ENCODE measurements at places on chromosomes 1 and 21.

GRCh38 chr1:37338658-37339057 lies 135.7 kb upstream of the ZC3H12A start:
- no peak for DNase-seq

DNA sequence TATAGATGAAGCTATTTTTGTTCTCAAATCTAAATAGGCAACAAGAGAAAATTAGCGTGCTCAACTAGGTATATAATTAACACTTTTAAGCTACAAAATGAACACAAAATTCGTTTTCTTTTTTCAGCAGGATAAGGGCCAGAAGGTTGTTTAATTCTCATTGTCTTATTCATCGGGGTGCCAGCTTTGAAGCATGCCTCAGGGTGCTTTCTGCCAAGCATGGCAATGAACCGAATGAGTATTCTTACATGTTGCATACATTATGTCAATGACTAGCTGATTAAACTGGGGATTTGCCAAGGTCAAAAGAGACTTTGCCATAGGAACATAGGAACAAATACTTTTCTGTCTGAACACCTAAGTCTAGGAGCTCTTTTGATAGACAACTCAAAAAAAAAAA lies 102.0 kb upstream of the MAP1LC3C start:
- DNase-seq, result no peak

DNA sequence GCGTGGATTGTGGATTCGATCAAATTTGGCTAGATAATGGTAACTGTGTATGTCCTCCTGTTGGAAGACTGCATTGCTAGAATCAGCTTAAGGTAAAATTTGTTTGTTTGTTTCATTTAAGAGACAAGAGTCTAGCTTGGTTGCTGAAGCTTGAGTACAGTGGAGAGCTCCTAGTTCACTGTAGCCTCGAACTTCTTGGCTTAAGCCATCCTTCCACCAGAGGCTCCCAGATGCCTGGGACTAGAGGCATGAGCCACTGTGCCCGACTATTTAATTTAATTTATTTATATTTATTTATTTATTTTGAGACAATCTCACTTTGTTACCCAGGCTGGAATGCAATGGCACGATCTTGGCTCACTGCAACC lies 1.5 kb downstream of the PHACTR4 start:
- no peak for DNase-seq

DNA sequence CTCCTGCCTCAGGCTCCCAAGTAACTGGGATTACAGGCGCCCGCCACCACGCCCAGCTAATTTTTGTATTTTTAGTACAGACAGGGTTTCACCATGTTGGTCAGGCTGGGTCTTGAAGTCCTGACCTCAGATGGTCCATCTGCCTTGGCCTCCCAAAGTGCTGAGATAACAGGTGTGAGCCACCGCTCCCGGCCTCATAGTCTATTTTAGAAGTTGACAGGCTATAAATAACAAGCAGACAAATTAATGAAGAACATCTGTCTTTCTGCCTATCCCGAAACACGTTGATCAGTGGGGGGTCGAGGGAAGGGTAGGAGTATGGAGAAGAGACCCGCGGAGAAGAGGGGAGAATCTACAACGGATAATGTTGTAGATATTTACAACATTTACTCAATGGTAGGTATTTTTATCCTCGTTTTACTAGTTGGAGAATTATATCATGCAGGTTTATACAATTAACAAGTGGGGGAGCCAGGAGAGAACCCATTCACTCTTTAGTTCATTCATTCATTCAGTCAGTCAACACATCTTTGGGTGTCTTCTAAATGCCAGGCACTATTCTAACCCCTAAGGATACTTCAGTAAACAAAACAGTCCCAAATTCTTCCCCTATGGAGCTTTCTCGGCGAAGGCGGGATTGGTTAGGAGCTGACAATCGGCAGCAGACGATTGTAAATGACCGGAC lies 497 bp upstream of the IFNAR2 start:
- no peak for DNase-seq

DNA sequence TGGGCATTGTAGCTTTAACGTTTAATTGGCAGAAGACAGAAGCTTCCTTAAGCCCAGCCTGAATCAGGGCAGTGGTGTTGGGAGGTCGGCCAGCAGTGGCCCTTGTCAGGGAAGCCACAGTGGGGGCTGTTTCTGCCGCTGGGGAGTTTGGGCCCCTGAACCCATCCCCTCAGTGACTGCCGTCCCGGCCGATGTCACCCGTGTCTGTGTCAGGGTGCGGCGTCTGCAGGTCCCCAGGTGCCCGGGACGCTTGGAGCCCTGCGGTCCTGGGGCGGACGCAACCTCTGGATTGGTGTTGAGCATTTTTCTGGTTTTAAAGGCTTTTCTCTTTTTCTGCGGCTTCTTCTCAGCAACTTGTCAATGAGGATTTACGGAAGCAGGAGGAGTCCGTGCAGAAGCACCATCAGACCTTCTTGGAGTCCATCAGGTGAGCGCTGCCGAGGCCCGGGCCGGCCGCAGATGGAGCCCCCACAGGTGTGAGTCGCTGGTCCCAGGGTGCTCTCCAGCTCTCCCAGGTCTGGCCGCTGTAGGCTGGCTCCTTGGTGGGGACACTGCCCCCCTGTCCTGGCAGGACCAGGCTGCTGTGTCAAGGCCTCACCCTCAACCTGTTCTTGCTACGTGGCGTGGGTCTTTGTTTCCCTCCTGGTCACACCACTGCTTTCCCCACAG lies 2.3 kb downstream of the ATAD3C start:
- no peak for DNase-seq

- DNase-seq, result no peak
Measured at GRCh38 chr1:234932106-234932505, 196.5 kb downstream of the TOMM20 start.

DNA sequence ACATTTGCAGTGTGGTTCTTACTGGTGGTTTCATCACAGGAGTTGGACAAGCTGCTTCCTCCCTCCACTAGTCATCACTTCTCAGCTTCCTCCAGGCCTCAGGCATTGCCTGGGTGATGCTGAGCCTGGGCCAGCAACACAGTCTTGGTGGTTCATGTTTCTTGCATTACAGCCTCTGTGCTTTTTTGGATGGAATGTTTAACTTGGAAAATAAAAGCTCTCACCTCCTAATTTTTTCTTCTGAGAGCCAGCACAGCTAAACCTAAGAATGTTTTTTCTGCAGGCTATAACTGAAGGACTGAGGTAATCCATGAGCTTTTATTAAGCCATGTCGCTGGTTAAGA lies 66.1 kb upstream of the RHOU start:
- no peak for DNase-seq
